ENCODE measurements at places on chromosomes 4 and X. TPM values are rescaled to one million over a fixed set of nuclear protein-coding genes. Genes with fewer than 3 reads are reported as not detected.

- DNase-seq: no peak
These were observed 1.7 kb upstream of the METTL14 start for GRCh38 chr4:118683513-118683912.

DNA sequence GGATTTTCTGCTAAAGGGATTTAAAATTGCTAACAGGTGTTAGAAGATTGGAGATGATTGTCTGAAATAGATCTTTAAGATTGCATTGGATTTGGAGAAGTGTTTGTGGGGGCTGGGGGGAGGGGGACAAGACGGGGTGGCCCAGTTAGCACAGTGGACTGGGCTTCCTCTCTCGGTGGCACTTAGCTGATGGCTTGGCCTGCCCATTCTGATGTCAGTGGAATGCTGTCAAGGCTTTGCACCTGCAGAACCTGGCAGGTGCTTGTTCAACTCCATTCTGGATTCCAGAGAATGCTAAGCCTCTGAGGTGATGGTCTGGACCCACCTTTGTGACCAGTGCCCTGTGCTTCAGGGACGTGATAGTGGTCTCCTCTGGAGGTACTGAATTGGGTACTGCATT lies 43.7 kb downstream of the ADD1 start:
- DNase-seq: no peak

DNA sequence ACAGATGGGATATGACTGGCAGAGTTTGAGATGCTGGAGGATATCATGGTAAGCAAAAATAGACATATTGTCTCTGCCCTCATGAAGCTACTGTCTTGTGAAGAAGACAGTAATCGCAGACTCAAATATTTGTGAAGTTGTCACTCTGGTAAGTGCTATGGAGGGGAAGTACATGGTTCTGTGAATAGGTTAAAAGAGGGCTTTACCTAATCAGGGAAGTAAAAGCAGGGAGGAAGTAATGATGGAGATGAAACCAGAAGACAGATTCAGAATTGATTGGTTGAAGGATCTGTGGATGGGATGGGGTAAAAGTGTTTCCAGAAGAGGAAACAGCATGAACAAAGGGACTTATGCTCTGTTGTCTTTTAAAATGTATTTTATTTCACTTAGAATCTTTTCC lies 19.3 kb upstream of the MAGED1 start:
- DNase-seq: no peak

DNA sequence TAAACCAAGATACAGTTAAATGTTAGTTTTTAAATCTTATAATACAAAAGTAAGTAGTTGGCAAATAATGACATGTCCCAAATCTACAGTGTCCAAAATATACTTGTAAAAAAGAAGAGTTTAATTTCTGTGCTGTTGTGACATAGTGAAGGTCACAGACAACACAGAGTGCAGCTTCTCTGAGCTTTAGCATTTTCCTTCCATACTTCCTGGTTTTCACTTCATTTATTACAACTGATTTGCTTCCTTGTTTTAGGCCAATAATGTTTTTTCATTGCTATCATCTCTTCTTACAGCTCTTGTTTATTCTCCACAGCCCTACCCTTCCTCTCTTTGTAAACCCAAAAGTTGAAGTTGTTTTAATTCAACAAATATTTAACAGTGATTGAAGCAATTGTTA lies 132.4 kb upstream of the TET2 start:
- DNase-seq: no peak

DNA sequence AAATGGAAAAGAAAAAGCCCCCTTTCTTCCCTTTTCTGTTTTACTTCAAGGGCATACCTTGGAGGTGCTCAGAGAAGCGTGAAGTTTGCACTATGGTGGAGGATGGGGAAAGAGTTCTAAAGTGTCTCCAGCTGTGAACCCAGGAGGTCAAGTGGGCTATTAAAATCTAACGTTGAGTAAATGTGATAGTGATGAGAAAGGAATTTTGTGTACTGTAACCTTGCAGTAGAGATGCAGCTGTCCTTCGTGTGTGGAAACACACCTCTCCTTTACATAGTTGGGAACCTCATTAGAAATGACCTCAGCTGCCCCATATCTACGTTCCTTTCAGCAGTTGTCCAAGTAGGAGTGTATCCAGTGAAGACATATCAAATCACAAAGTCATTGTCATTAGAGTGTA lies 26.5 kb downstream of the ADH5 start:
- peak; percentile 49 for DNase-seq

- no peak for DNase-seq
These were observed 12.5 kb upstream of the OSTC start for GRCh38 chr4:108637856-108638255.

GRCh38 chrX:134626434-134626833 lies 31.8 kb downstream of the PLAC1 start:
- peak; percentile 32 for DNase-seq

DNA sequence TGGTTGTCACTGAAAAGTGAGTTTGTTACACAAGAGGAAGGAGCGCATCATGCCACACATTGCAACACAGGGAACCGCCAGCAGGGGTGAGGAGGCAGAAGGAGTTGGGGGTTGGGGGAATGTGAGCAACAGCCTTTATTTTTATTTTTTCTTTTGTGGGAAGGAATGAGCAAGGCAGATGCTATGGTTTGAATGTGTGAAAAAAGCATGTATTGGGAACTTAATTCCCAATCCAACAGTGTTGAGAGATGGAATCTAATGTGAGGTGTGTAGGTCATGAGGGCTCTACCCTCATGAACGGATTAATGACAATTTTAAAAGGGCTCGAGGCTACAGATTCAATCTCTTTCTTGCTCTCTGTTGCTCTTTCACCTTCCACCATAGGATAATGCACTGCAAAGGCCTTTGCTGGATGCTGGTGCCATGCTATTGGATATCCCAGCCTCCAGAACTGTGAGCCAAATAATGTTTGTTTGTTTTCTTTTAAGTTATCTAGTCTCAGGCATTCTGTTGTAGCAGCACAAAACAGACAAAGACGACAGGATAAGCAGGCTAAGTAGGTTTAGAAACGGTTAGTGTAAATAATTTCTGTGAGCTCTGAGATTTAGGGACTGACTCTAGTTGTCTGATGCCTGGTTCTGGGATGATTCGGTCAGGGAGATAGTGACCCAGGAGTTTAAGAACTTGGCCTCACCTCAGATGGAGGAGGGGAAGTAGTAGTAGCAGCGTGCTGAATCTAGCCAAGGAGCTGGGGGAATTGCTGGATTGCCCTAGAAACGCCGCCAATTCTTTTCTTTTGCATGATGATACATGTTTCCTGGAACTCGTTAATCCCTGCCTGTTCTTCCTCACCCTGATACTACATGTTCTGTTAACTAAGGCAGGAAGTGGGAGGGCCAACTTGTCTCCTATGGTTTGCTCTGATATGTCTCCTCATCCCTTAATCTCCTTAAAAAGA lies 156.6 kb upstream of the CTSO start:
- no peak for DNase-seq

PLAC1 gene
- total RNA-seq: not detected

AKAP4 gene
- total RNA-seq: not detected

MGARP gene
- 2.1 TPM for total RNA-seq

LANCL3 gene
- 0.54 TPM for total RNA-seq

RADX gene
- 5.5 TPM for total RNA-seq

LAGE3 gene
- total RNA-seq: 10.2 TPM

SPANXC gene
- total RNA-seq: not detected

Measured in thyroid gland (tissue), 4 donors.